ENCODE measurements at places on chromosomes 4 and X.

DNA sequence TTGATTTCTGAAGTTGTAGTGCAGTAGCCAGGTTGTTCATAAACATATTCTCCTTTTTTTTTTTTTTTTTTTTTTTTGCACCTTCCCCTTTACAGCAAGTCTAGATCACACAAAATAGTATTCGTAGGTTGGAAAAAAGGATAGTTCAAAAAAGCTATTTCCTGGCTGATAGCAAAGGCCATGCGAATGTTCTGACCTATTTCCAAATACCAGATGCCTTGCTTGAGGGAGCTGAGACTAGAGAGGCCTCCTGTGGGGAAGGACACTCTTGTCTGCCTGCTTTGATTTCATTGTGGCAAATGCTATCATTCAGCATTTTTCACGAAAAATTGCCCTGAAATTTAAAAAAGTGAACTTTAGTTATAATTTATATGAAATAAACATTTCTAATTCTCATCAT is 111.4 kb downstream of the MAD2L1 start:
- no peak for DNase-seq

- DNase-seq, result peak; percentile 86
Observed at GRCh38 chr4:40992472-40993295, 221.7 kb downstream of the APBB2 start.

- no peak for DNase-seq
Observed at GRCh38 chrX:74160358-74160757, 143.6 kb upstream of the ZCCHC13 start.

DNA sequence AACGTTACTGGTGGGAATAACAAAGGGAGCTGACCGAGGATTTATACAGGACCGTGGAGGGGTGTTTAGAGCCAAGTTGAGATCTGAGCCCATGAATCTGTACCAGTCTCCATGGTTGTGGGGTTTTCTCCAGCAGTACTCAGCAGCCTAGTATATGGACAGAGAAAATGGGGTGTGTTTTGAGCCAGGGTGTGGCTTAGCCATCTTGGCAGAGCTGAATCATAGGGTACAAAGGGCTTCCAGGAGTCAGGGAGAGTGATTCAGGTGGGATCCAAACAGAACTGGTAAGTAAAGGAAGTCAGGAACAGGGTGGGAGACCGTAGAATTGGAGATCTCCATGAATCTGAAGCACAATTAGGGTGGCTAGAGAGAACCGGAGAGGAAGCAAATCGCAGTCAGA is 7.4 kb upstream of the HPRT1 start:
- no peak for DNase-seq

GRCh38 chrX:63809173-63809572 is 24.2 kb upstream of the ARHGEF9 start:
- peak; percentile 1 for DNase-seq

DNA sequence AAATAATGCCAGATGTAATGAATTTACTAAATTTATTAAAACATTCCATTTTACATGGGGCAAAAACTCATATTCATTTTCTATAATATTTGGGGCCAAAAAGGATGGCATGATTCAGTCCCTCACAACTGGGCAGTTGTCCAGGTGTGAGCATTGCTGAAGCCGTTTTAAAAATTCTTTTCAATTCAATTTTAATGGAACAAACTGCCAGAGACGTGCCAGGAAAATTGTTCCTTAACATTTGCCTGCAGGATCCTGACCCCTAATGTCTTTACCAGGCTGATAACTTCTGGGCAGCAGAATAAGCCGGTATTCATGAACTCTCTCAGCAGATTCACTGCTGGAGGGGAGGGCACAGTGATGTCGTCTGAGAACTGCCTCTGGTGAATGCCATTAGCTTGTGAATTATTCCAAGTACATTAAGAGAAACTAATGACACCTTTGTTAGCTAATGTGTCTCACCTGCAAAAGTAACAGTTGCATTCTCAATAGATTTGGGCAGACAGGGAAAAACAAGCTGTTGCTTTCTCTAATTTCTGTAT is 1445.1 kb upstream of the TENM3 start:
- DNase-seq, result no peak

DNA sequence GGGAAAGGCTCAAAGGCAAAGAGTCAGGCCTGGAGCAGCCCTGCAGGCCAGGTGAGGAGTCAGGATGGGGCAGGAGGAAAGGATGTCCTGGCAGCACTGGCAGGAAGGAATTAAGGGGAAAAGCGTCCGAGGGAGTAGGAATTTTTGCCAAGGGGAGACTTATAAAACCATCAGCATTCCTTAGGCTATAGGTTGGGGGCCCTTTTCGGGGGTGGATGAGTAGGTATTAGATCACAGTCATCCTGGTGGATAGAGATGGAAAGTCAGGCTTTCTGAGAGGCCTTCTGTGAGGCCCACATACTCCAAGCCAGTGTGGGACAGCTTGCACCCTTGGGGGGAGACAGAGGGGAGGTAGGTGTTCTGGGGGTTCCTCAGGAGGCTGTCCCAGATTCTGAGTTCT is 12.3 kb downstream of the STARD8 start:
- no peak for DNase-seq

DNA sequence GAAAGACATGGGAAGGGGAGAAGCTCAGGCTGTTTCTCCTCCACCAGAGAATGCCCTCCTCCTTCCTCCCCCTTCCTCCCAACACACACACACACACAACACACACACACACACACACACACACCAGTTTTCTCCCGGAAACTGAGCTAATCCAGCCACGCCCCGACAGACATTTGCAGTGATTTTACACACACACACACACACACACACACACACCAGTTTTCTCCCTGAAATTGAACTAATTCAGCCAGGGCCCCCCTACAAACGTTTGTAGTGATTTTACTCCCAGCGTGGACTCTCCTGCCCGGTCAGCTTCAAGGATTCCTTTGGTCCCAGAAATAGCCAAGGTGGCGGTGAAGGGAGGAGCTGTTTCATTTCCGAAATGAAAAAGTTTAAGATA is 32.9 kb upstream of the STX18 start:
- DNase-seq, result peak; percentile 72

- peak; percentile 88 for DNase-seq
Observed at GRCh38 chr4:81839347-81840042, 367.8 kb upstream of the RASGEF1B start.

DNA sequence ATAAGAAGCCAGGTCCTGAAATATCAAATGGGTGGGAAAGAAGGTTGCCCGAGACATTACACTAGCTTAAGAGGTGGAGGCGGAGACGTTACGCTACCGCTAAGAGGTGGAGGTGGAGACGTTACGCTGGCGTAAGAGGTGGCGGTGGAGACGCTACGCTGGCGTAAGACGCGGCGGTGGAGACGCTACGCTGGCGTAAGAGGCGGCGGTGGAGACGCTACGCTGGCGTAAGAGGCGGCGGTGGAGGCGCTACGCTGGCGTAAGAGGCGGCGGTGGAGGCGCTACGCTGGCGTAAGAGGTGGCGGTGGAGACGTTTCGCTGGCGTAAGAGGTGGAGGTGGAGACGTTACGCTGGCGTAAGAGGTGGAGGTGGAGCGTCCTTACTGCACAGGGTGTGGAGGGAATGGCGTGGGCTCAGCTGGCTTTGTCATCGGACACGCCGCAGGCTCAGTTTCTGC is 12.8 kb downstream of the CYP4V2 start:
- DNase-seq, result no peak

- peak; percentile 16 for DNase-seq
Observed at GRCh38 chr4:127141856-127142255, 490.9 kb upstream of the INTU start.

DNA sequence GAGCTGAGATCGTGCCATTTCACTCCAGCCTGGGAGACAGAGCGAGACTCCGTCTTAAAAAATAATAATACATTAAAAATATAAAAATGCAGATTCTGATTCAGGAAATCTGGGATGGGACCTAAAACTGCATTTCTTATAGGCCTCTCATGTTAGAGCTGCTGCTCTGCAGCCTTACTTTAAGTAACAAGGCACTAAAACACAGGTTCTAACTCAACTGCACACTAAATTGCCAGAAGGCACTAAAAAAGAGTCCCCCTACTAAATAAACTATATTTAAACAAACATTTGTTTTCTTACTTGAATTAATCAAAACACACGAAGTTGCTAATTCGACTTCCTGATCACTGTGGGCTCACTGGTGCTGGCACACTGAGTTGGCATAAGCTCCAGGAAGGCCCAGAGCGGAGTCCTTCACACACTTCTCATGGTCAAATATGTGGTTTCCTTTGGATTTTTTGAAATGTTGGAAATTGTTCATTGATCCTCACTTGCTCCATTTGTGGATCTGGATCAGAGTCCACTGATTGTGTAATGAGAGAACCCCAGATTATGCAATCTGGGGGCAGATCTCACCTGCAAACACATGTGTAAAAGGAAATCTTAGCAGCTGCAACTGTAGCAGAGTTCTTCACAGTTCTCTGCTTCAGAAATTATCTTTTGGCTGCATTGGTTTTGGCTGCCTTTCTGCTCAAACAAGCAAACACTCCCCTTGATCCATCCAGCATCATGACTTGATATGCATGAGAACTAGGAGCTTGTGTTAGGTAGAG is 59.3 kb downstream of the AFF1 start:
- no peak for DNase-seq

DNA sequence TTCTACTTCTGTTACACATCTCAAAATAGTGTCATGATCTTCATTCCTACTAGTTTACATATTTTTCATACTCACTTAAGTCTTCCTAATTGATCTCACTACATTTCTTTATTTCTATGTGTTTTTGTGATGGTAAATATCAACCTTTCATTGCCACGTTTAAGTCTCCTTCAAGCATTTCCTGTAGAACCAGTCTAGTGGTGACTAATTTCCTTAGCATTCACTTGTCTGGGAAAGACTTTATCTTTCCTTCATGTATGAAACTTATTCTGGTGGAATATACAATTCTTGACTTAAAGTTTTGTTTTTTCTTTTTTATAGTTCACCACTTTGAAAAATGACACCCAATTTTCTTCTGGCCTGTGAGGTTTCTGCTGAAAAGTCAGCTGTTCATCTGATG is 181.4 kb upstream of the NEIL3 start:
- DNase-seq, result peak; percentile 54

DNA sequence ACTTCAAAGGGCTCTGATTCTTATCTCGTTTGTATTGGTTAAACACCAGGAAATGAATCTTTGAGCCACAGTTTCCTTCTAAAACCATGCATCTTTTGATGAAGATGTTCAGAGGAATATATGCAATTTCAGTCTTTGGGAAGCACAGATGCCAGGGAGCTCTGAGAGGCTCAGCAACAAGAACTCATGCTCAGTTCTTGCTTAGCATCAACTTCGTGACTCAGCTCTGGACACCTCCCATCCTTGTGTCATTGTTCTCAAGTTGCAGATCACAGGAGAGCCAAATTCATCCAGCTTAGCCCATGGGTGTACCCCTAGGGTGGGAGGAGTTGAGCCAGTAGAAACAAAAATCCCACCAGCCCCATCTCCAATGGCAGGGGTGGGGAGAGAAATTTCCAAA is 219.6 kb upstream of the MAOA start:
- DNase-seq, result no peak

DNA sequence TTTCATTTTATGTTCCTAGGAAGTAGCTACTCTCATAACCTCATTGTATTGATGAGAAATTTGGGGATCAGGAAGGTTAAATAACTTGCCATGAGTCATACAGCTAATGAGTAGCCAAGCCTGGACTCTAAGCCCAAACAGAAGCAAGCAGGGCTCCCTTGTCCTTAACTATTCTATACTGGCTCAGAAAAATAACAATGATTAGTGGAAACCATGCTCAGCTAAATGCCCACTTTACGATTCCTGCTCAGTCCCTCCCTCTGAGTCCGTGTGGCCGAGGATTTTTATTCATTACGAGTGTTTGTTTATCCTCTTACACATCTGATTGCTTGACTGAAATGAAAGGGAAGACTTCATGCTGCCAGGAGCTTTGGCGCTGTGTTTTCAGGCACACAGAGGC is 100.9 kb downstream of the SLC34A2 start:
- DNase-seq, result peak; percentile 71

DNA sequence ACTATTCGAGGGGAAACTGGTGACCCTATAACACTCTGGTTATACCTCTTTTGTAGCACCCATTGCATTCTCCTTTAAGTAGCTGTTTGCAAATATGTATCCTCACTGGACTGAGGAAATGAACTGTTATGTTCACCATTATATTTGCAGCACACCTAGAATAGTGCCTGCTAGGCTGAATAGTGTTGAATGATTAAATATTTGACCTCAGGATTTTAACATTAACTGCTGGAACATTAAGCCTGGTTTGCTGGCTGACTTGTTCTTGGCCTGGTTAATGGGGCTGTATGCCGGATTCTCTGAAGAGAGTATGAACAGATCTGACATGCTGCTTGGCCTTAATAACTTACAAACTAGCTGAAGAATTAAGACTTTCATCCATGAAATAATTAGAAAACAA is 80.1 kb downstream of the RS1 start:
- no peak for DNase-seq

GRCh38 chr4:113502906-113503305 is 258.6 kb downstream of the CAMK2D start:
- DNase-seq, result no peak

- DNase-seq, result no peak
Observed at GRCh38 chrX:11111947-11112346, 815 bp downstream of the HCCS start.

DNA sequence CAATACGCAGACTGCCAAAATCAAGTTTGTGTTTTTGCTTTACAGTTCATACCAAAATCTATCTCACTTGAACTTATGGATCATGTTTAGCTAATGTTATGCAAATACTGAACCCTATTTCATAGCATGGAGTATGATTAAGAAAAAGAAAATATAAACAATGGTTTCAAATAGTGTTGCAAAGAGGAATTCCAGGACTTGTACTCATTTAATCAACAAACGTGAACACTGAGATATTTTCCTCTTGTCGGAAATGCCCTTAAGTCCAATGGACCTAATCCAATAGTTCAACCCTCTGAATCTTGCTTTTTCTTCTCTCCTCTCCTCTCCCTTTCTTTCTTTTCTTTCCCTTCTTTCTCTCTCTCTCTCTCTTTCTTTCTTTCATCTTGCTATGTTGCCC is 30.8 kb downstream of the RASL11B start:
- no peak for DNase-seq

DNA sequence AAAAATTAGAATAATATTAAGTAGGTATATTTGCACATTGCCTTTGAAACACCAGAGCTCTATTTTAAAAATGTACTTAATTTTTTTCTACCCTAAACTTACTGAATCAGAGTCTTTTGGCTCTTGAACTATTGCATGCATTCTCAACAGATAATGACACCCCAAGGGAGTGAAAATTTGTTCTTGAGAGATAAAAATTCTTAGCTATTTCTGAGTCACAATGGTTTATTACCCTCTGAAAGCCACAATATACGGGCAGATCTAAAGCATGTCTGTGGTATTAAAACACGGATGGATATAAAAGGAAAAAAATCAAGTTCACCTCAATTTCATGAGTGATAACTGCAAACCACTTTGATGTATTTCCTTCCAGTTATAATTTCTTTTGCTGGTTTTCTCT is 636.3 kb upstream of the FTHL17 start:
- DNase-seq, result no peak

DNA sequence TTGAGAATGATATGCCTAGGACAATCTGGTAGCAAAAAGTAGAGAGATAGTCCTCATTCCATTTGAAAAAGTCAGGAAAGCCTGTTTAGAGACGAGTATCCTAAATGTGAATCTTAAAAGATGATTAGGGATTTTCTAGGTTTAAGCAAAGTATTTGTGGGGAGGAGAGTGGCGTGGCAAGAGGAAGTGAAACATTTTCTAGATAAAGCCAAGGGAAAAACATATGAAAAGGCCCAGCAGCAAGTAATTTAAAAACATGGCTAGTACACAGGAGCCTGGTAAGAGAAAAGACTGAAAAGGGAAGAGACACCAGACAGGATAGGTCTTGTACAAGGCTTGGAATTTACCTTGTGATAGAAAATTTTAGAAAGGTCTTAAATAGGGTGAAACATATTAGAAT is 45.9 kb downstream of the CORIN start:
- no peak for DNase-seq

- DNase-seq, result no peak
Observed at GRCh38 chr4:40211224-40212185, 14.7 kb downstream of the RHOH start.

Data from kidney tubule cell (primary cell).